ENCODE measurements at places on chromosomes 2 and 18.
A peak's percentile ranks its signal among the peaks of the same experiment; 100 is the strongest.

- DNase-seq: peak; percentile 82
Measured at GRCh38 chr2:100178085-100178788, 35.8 kb upstream of the AFF3 start.

DNA sequence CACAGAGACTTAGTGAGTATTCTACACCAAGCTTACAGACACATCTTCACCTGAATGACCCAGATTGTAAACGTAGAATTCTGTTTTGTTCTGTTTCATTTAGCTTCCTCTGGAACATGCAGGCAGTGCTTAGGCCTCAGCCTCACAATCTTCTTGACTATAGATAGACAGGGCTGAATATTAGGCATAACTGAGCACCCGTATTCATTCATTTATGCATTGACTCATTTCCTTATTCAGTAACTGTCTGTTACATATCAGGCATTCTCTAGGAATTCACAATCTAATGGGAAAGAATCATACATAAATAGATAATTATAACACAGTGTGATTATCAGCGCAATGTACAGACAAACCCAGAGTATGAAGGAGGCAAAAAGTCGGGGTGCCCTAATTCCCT lies 124.9 kb upstream of the ETAA1 start:
- no peak for DNase-seq

DNA sequence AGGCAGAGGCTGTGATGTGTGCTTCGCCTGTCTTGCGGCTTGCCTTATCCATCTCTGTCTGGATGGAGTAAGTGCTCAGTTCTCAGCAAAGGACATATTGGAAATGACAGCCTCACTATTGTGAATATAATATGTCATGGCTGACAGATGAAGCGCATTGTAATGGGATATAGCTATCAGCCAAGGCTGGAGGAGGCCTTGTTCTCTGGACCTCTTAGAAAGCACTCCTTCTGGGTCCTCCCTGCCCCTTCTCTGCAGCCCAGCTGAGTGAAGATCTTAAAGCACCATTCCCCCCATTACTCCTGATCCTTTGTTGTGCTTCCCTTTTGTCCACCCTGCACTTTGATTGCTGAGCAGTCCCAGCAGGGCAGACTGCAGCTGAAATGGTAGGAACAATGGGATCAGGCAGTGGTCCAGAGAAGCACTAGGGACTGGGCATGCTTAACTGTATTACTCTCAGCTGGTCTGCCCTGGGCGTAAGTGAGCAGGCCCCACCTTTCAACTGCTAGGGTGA lies 265.3 kb downstream of the SETBP1 start:
- DNase-seq: peak; percentile 43

- DNase-seq: no peak
Measured at GRCh38 chr2:10269711-10270610, 32.7 kb upstream of the HPCAL1 start.

DNA sequence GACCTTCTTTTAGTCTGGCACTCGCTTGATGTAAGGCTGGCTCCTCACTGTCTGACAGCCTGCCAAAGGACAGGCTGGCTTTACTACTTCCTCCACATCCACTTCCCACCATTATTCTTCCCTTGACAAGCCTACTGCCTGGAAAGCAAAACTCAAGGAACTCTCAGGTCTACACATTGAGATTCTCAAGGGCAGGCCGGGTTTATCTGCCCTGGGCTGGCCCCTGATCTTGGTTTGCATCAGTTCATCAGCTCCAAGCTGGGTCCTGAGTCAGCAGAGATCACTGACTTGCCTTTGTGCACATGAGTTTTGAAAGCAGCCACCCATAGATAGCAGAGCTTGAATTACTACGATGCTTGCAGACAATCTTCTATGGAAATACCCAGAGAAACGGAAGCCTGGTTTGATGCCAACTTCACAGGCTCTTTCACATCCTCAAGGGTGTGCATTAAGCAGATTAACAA lies 53.9 kb downstream of the KCTD18 start:
- no peak for DNase-seq

DNA sequence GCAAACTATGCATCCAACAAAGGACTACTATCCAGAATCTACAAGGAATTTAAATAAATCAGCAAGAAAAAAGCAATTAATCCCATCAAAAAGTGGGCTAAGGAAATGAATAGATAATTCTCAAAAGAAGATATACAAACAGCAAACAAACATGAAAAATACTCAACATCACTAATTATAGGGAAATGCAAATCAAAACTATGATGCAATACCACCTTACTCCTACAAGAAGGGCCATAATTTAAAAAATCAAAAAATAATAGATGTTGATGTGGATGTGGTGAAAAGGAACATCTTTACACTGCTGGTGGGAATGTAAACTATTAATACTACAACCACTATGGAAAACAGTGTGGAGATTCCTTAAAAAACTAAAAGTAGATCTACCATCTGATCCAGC lies 164.7 kb downstream of the ZBTB7C start:
- DNase-seq: no peak

DNA sequence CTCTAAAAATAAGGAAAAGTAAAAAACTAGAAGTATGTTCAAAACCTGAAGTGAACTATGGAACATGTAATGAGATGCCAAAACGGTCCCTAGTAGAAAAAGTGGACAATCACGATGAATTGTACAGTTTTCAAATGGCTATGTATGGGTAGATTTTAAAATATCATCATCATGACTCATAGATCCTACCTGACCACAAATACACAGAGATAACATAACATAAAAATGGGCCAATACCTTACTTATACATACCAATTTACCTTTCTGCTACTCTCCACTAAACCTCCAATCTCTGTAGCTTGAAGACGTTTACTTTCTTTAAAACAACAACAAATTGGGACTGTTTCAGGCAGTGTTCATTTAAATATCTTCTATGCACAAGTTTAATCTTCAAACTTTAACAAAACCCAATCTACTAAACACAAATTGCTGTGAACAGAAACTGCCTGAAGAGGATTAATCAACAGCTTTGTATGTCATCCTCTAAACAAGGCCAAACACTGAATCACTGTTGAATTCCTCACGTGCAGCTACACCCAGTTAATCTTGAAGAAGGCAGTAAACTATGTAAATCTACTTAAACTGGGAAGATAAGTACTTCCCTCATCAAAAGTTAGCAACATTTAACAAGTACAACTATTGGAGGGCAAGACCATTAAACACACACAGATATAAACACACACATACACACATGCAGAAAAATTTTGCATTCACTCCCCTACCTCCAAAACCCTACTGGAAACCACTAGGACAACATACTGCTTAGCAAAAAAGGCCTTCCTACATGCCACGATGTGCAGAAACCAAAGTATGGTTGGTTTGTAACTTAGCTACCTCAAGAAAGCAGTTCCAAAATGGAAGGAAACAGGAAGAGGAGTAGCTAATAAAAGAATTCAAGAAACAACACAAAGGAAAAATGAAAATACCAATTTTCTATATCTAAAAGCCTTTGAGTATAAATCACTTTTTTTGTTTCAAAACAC lies 90.3 kb downstream of the RBMS1 start:
- DNase-seq: no peak

DNA sequence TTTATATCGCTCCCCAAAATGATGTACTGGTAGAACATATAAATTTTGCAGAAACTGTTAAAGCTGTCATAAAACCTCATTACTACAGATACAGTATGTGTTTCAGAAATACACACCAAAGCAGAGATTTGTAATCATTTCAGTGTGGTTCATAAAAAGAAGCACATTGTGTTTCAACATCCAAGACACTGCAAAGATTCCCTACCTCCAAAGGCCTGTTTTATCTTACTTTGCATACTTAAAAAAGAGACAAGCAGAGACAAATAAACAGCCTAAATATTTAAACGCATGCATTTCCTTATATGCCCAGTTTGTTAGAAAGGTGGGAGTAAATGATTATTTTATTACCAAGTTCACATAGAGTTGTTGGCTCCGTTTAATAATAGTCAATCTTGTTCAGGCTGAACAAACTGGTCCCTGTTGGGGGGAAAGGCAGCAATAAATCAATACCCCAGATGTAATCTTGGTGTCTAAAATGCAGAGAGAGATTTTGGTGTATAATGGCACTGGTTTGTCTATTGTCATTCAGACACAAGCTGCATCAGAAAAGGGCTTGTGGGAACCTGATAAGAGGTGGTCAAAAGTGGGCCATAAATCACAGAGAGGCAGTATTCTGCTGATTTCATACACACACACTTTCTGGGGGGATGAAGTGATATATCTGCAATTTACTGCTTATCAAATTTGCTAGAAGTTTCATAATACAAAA lies 321.4 kb upstream of the ETAA1 start:
- no peak for DNase-seq

DNA sequence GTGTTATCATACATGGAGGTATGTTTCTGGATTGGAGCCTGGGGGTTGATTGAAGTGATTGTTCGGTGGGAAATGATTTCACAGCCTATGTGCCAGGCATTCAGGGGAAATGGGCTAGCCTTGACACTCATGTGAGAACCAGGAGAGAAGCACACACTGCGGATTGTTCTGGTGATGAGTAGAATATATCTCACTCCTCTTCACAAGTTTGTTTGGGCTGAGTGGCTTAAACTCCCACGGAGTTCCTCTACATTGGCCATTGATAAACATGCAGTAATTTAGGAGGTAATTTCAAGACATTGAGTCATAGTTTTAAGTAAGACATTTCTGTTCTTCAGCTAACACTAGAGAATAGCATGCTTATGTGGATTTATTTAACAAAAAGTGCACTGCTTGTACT lies 498.9 kb upstream of the NETO1 start:
- DNase-seq: no peak

DNA sequence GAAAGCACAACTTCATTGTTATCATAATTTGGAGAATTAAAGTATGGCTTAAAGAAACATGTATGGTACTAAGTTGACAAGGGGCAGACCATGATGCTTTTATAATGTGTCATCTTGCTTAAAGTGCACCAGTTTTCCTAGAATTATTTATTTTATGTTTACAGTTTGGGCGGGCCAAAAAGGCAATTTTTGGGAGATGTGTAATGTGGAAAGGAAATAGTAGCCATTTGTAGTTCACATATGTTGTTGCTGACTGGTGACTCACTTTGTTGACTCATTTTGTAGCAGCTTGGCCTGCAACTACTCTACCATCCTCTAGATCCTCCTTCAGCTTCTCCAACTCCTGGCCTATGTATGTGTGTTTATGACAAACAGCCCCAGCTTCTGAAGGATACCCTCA lies 7.7 kb downstream of the ZSCAN30 start:
- DNase-seq: no peak

DNA sequence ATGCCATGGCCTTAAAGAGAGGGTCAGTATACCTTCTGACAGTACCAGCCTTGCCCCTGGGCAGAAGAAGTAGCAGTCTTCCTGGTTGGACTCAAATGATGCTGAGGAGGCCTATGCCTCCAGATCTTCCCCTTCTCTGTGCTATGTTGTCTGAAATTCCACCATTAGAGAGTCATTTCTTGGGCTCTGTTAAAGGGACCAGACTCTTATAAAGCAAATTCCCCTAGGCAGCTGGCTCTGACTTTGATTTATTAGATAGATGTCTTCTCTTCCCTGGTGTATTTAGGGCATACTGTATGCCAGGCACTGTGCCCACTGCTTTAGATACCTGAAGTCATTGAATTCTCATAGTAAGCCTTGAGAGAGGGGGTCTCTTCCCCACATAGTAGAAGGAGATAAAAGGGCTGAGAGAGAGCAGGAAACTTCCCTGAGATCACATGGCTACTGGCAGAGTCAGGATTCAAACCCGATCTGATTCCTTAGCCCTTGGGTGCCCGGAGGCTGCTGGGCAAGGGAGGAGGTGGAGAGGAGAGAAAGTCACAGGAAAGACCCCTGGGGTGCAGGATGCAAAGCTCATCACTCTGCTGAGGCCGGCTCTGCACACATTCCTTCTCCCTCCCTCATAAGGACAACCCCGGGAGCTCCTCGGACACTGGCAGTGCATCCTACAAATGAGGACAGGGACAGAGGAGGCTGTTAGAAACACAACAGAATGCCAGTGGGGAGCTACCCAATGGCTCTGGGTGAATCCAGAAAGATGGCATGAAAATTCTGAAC lies 23.0 kb downstream of the COPS9 start:
- DNase-seq: peak; percentile 47

DNA sequence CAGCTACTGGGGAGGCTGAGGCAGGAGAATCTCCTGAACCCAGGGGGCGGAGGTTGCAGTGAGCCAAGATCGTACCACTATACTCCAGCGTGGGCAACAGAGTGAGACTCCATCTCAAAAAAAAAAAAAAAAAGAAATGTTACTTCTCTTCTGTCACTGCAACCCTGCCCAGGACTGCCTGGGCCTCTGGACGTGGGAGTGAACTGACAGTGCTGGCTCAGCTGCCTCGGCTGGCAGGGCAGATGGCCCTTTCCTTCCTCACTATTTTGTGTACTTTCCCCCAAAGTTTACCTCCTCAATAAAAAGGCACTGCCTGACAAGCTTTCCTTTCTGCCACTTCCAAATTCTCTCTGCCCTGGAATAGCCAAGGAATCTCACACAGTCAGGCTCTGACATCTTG lies 12.5 kb upstream of the GPR155 start:
- DNase-seq: no peak

DNA sequence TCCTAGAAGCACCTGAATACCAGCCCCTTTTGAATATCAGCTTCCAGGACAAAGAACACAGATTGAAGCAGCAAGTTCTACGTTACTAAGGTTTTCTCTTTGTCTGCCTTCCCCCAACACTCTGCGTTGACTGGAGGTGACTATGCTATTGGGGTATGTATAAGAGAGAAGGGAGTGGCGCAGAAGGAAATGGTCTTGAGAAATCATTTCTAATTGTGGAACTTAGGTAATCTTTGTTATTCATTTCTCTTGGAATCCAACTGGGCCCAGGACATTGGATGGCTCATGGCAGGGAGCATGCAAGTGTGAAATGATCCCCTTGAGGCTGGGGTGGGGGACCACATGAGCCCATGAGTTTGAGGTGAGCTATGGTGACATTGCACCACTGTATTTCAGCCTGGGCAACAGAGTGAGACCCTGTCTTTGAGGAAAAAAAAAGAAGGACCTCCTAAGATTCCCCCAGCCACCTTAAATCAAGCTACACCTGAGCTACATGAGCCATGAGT lies 29.7 kb downstream of the XDH start:
- no peak for DNase-seq

DNA sequence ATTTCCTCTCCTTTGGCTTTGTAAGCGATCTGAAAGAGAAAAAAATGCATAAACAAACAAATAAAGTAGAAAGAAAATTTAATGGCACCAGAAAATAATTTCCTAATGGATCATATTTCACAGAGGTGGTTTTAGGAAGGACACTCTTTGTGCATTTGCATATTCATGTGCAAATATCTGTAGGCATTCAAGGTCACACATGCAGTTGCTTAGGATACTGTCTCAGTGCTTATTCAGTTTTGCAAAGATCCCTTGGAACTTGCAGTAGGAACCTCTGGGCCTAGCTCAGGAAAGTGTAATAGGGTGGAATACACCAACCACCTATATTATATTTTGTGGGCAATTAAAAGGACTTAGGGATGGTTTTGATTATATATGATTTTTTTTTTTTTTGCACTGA lies 54.3 kb downstream of the NEB start:
- DNase-seq: no peak

GRCh38 chr2:235444101-235444597 lies 49.7 kb upstream of the AGAP1 start:
- no peak for DNase-seq

GRCh38 chr2:149009576-149010461 lies 28.7 kb upstream of the LYPD6B start:
- DNase-seq: no peak
